Cerebellum (tissue), 4 donors: ENCODE measurements at places on chromosomes 2 and 18. TPM values are rescaled to one million over a fixed set of nuclear protein-coding genes. Genes with fewer than 3 reads are reported as not detected.
A peak's percentile ranks its signal among the peaks of the same experiment; 100 is the strongest.

DNA sequence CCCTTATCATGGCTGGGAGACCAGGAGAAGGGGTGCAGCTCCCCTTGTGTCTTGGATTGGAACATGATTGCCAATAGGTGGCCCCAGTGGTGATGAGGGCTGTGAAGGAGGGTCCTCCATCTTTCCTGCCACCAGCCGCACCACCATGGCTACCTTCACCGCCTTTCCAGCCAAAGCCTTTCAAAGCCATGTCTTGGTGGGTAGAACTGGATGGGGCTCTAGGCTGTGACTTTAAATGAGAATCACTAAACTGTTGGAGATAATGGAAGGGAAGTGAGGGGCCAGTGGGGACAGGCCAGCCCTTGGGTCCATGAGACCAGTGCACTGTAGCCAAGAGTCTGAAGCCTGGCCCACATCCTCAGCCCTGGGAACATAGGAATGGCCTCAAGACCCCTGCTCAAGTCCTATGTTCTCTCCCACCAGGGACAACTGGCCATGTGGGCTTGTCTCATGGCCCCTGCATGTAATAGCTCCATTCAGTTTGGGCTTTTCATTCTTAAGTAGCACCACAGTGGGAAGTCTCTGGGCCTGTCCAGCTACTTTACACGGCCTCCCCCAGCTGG is 345.7 kb downstream of the DYSF start:
- DNase-seq = no peak

- DNase-seq = peak; percentile 75
Measured at GRCh38 chr2:160063879-160064612, 1.6 kb upstream of the PLA2R1 start.

GRCh38 chr18:62778976-62779869 is 63.9 kb downstream of the PHLPP1 start:
- no peak for DNase-seq

DNA sequence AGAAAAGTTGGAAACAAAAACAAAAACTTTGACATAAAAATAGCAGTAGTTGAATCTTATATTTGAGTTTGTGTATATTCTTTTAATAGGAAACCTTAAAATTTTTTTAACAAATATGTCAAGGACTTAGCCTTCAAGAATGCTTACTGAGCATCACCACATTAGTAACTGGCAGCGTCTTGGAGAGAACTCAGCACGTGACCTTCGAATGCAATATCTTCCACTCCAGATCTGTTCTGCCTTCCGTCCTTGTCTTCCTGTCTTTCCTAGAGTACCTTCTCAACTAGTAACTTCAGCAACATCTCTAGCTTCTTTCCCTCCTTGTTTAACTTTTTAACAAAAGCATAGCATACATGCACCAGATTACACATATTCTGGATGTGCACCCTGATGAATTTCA is 972 bp downstream of the RSAD2 start:
- DNase-seq = no peak

GRCh38 chr2:112959109-112959812 is 18.5 kb upstream of the IL36G start:
- DNase-seq = peak; percentile 10

- DNase-seq = no peak
Measured at GRCh38 chr18:9135081-9135911, 1.3 kb upstream of the ANKRD12 start.

DNA sequence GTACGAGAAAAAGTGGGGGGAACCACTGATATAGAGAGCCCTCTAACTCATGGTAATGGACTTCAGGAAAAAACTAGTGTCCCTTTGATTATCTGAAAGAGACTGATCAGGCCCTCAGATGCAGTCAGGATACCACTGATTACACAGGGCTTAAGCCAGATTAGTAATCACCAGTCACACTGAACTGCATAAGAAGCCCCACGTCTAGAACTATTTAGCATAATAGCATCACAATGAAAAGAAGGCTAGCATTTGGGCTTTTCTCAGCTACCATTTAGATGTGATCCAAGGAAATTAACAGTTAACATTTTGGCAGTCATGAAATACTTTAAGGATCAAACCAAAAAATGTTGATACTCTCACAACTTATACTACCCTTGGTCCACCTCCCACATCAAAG is 813.1 kb upstream of the POU3F3 start:
- no peak for DNase-seq

GRCh38 chr18:78713726-78714125 is 265.9 kb upstream of the SALL3 start:
- DNase-seq = no peak

- DNase-seq = no peak
Measured at GRCh38 chr2:54429811-54430551, 26.1 kb upstream of the SPTBN1 start.

DNA sequence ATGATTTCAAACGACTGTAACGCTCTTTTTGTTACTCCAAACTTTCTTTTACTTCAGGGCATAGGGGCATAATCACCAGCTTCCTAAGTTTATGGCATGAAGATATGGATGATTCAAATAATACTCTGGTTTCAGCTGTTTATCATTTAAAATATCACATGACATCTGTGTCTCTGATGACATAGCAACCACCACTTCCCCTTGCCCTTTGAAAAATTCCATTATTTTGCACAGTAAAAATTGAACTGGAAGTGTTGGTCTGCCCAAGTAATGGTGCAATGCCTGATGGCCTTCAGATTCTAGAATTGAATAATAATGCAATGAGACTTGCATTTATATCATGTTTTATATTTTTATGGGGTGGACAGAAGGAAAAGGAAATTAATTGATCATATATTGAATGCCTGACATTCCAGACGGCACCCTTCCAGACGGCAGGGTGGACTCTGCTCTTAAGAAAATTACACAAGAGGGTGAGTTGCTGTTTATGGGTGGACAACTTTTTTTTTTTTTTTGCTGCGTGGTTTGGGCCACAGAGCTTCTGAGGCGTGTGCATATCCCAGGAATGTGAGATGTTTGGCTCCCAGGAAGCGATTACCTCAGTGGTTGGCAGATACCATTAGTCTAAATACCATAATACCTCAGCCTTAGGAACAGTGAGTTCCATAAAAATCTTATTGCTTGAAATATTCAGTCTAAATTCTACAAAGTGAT is 101.7 kb upstream of the ZNF521 start:
- no peak for DNase-seq

- DNase-seq = no peak
Measured at GRCh38 chr18:76505614-76506013, 10.6 kb upstream of the ZNF516 start.

DNA sequence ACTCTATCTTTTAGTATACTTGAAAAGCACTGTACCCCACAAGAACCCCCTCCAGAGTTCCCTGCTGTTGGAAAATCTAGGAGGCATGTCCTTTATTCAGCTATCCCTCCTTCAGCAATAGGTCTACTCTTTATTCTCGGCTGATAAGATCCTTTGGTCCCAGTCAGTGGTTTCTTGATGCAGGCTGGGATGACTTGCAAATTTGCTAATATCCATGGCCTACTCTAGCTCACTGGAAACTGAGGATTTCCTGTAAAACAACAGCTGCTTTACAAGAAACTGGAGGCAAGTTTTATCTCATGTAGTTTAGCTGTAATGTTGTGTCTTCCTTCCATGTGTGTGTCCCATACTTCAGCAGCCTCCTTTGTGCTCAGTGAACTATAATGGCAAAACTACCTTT is 183.9 kb upstream of the SCN7A start:
- DNase-seq = no peak

GRCh38 chr2:42353792-42354429 is 7.1 kb downstream of the COX7A2L start:
- DNase-seq = no peak

DNA sequence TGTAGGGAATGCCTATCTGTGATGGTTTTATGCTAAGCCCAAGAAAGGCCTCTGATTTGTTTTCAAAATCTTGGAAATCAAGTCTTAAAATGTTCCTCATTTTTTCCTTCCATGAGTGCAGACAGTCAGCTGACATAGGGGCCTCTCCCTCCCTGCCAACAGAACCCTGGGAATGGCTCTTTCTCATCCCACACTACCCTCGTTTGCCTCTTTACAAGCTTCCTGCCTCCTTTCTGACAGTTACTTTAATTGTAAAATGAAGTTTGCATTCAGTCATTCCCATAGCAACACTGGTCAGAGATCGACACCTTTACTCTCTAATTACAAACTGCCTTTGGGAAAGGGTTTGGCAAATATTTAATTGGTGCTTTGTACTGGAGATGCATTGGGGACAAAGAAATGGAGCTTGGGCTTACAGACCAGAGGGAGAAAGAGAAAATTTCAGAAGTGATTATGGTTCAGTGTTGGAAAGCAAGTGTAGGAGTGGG is 25.4 kb downstream of the KIF5C start:
- DNase-seq = no peak

- no peak for DNase-seq
Measured at GRCh38 chr2:137168552-137168951, 403.2 kb downstream of the THSD7B start.

- no peak for DNase-seq
Measured at GRCh38 chr2:101844055-101844635, 146.6 kb downstream of the MAP4K4 start.

DNA sequence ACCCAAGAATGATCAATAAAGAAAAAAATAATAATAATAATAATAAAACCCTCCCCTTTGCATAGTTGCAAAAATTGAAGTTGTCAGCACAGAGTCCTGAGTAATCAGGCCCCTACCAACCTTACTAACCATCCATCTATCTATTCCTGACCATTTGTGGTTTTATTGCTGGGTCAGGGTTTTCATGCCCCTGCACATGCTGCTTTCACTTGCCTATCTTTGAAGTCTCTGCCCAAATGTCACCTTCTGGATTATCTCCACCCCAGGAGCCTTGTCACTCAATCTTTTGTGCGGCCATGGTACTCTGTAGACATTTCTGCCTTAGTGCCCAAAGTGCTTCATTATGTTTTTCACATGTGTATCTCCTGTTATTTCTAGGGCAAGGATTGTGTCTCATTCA is 35.1 kb downstream of the SLC30A6 start:
- no peak for DNase-seq

GRCh38 chr2:17470855-17471641 is 47.2 kb downstream of the RAD51AP2 start:
- DNase-seq = no peak

DNA sequence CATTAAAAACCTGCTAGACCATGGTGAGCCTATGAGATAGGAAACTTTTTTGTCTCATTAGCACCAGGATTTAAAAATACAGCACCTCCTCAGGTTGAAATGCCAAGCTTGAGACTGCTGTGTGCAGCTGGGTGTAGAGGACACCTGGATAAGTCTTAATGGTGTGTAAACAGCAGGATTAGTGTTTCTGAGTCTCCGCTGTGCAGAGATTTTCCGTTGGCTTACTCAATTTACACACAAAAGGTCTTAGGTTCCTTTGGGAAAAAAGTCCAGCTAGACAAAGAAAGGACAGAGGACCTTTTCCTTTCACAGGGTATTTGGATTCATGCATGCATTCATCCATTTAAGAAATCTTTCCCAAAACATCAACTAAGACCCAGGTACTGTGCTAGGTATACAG is 168.1 kb downstream of the NRXN1 start:
- no peak for DNase-seq

- no peak for DNase-seq
Measured at GRCh38 chr2:17301437-17301836, 216.8 kb downstream of the RAD51AP2 start.

Gene HNRNPA3
- 110 TPM for total RNA-seq

Gene LYPD6B
- total RNA-seq = 0.91 TPM

Gene GTF2A1L
- 2.8 TPM for total RNA-seq

Gene FZD7
- 48.7 TPM for total RNA-seq

Gene MBD2
- 19.7 TPM for total RNA-seq

Gene REEP1
- 75.8 TPM for total RNA-seq

Gene PLEKHH2
- 12.2 TPM for total RNA-seq

Gene DSEL
- total RNA-seq = 32.8 TPM
